ENCODE measurements at places on chromosomes 1 and 21. TPM values are rescaled to one million over a fixed set of nuclear protein-coding genes. Genes with fewer than 3 reads are reported as not detected.

Gene TRIM46
- 5.2 TPM for total RNA-seq

Gene LCE1A
- not detected for total RNA-seq

Gene IL19
- not detected for total RNA-seq

Gene AMY1C
- total RNA-seq = not detected

Gene SYT6
- total RNA-seq = not detected

Gene C1orf210
- total RNA-seq = not detected

Gene AVPR1B
- total RNA-seq = not detected

Gene RHOU
- 1.0 TPM for total RNA-seq

Gene CALML6
- total RNA-seq = not detected

Gene COL24A1
- 0.15 TPM for total RNA-seq

Data from bronchus fibroblast of lung (primary cell).